ENCODE measurements at places on chromosomes 2 and 18.

- no peak for DNase-seq
Observed at GRCh38 chr2:130918393-130918792, 81.7 kb downstream of the ARHGEF4 start.

GRCh38 chr2:128367601-128368359 lies 49.1 kb upstream of the HS6ST1 start:
- no peak for DNase-seq

DNA sequence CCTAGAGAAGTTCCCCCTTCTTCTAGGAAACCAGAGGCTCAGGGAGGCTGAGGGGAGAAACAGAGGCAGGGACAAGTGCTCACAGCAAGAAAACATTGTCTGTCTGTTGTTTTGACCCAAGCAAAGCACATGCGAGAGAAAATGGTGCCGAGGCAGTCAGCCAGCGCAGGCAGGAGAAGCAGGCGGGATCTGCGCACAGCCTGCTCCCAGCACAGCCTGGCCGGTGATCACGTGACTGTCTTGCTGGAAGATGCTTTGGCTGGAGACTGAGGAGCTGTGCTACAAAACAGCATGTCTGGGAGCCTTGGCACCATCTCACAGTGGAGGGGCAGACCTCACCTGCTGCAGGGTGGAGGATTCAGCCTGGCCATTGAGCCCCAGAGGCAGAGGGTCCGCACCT lies 93.7 kb upstream of the MYCN start:
- no peak for DNase-seq

GRCh38 chr2:234973008-234973407 lies 21.2 kb downstream of the SH3BP4 start:
- no peak for DNase-seq

GRCh38 chr2:120561379-120562035 lies 174.2 kb upstream of the GLI2 start:
- DNase-seq = no peak

GRCh38 chr2:23900133-23900532 lies 26.8 kb downstream of the ATAD2B start:
- no peak for DNase-seq

GRCh38 chr2:7868836-7869235 lies 813.0 kb upstream of the ID2 start:
- DNase-seq = no peak

DNA sequence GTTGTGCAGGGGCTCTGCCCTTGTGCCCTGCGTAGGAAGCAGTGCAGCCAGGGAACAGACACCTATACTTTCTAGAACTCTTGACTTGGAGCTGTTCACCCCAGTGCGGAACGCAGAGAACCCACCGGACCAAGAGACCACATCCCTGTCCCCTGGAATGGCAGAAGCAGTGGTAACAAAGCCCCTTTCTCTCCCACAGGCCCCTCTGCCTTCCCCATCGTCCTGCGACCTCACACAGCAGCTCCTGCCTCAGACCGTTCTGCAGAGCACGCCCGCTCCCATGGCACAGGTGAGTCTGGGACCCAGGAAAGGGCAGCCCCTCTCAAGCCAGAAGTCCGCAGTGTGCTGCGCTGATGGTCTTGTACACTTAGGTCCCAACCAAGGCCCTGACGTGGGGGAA lies 24.6 kb upstream of the RPL31 start:
- no peak for DNase-seq

DNA sequence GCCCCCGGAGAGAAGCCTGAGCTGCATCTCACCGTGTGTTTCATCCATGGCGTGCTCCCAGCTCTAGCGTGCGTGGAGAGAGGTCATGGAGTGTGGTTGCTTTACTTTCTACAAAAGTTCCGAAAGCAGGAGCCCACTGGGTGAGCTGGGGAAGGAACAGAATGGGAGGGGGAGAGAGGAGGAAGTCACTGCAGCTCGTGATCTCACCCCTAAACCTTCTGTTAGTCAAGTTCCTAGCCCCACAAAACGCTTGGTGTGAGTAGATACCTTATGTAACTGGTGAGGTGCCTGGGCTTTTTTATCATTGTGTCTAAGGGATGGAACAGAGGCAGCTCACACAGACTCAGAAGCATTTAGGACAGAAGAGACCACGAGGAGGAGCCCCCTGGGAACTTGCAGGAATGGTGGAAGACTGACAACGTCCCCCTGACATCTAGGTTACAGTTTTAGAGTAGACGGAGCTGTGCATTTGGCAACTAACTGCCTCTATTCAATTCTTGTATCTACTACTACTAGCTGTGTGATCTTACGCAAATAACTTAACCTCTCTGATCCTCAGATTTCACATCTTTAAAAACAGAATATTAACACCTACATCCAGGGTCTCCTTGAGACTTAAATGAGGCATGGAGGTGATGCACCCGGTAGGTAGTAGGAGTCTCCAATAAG lies 123.3 kb downstream of the ARL4C start:
- no peak for DNase-seq

- no peak for DNase-seq
Observed at GRCh38 chr18:74397572-74397971, 59.5 kb downstream of the DIPK1C start.

DNA sequence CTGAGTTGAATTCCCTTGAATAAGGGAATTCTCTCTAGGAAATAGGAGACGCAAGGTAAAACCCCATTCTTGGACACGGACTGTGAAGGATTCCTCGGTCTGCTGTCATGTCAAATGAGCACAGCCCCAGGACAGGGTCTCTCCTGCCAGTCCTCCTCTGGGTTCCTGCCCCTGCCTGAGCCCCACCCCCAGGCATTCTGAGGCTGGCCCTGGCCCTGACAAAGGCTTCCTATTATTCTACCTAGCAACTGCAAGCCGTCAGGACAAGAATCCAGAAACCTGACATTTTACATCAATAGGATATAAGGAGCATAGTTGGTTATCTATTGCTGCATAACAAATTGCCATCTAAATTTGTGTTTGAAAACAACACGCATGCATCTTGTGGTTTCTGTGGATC lies 253.3 kb upstream of the AGAP1 start:
- no peak for DNase-seq

Measured in CD4-positive, alpha-beta T cell treated with Interleukin-4 for 4 hours (primary cell).